ENCODE measurements at places on chromosomes 6 and 20.

- DNase-seq = peak; percentile 71
Observed at GRCh38 chr6:89297695-89298351, 17.3 kb downstream of the GABRR2 start.

DNA sequence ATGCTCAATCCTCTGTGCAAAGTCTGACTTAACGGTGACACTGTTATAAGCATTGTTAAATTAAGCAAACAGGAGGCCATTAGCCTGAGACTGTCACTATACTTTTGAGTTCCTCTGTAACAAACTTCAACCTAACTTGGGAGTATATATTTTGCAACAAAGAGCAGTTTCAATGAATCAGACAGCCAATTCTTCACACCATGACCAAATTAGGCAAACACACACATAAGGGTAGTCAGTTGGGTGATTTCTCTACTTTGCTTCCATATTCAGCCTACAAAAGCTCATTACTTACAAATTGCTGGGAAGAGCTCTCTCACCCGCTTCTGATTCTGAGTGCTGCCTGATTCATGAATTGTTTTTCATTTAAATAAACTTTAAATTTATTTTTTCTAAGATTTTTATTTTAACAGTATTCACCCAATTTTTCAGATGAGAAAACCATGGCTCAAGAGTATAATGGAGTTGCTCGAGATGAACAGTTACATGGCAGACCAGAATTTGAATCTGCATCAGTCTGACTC is 60.5 kb downstream of the HACE1 start:
- DNase-seq = no peak

- no peak for DNase-seq
Observed at GRCh38 chr20:46709055-46709458, 392 bp upstream of the SLC2A10 start.

DNA sequence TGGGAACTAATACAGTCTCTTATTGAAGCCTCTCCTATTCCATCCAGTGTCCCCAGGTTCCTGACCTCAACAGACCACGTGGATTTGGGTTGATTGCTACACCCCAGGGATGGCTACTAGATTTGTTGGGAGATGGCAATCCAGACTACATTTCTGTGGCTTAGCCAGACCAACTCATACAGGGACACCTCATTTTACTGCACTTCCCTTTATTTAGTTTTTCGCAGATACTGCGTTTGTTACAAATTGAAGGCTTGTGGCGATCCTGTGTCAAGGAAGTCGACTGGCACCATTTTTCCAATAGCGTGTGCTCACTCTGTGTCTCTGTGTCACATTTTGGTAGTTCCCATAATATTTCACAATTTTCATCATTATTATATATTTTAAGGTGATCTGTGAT is 10.3 kb upstream of the MTRF1L start:
- no peak for DNase-seq

GRCh38 chr6:115717062-115717461 is 343.6 kb downstream of the FRK start:
- no peak for DNase-seq

GRCh38 chr20:39532205-39532604 is 570.1 kb downstream of the DHX35 start:
- DNase-seq = no peak

- no peak for DNase-seq
Observed at GRCh38 chr6:5078121-5078669, 6.9 kb upstream of the PPP1R3G start.

- no peak for DNase-seq
Observed at GRCh38 chr6:167643223-167643622, 183.5 kb upstream of the AFDN start.

DNA sequence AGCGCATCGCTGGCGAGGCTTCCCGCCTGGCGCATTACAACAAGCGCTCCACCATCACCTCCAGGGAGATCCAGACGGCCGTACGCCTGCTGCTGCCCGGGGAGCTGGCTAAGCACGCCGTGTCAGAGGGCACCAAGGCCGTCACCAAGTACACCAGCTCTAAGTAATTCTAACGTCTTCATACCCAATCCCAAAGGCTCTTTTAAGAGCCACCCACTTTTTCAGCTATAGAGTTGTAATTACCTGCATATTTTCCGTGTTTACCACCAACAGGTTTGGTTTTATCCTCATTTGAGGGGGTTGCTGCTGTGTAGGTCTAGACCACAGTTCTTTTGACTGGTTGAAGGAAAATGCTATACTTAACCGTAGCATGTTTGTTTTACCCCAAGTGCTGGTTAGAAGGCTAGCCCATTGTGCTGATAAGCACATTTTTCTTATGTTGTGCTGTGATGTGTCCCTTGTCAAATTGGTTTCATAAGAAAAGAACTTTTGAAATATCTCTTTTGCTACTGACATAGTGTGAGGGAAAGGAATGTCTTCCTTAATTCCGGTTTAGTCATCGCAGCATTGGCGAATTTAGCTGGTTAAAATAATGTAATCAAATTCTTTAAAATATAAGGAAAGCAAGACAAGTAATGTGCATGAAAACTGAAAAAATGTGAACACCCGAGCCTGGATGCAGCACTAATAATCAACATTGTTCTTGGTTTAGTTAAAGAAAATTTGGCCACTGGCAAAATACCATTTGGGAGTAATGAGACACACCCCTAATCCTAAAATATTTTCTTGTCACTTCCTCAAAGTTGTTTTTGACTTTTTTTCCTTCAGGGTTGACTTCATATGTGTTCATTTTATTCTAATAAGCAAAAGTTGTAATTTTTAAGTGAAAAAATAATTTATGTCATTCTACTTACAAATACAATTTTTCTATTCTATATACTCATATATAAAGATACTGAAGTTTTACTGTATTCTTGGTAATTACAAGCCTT is 112.8 kb downstream of the HFE start:
- DNase-seq = no peak

DNA sequence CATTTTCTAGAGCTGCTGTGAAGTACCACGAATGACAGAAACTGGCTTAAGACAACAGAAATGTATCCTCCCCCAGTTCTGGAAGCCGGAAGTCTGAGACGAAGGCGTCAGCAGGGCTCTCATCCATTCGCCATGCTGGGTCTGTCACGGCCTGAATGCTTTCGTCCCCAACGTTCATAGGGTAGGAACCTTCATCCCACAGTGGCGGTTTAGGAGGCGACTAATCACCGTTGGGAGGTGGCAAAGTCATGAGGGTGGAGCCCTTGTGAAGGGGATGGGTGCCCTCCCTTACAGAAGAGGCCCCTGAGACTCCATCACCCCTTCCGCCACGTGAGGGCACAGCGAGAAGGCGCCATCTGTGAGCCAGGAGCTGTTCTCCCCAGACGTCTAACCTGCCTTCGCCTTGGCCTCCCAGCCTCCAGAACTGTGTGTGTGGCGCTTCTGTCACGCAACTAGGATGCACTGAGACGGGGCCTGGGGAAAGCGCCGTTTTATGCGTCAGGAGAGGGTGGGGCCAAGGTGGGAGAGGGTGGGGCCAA is 250.3 kb downstream of the TTLL2 start:
- no peak for DNase-seq

- DNase-seq = peak; percentile 34
Observed at GRCh38 chr6:25889877-25890853, 16.1 kb upstream of the SLC17A3 start.

GRCh38 chr20:24157213-24157612 is 168.6 kb upstream of the GGTLC1 start:
- DNase-seq = peak; percentile 48

- no peak for DNase-seq
Observed at GRCh38 chr6:55496201-55496600, 82.8 kb downstream of the HMGCLL1 start.

- DNase-seq = no peak
Observed at GRCh38 chr20:37378785-37379598, 33.1 kb downstream of the SRC start.

- DNase-seq = no peak
Observed at GRCh38 chr6:6629402-6629801, 40.9 kb downstream of the LY86 start.

- DNase-seq = no peak
Observed at GRCh38 chr6:49720372-49720771, 7.0 kb upstream of the CRISP2 start.

GRCh38 chr6:134351615-134352474 is 33.9 kb upstream of the SGK1 start:
- no peak for DNase-seq

DNA sequence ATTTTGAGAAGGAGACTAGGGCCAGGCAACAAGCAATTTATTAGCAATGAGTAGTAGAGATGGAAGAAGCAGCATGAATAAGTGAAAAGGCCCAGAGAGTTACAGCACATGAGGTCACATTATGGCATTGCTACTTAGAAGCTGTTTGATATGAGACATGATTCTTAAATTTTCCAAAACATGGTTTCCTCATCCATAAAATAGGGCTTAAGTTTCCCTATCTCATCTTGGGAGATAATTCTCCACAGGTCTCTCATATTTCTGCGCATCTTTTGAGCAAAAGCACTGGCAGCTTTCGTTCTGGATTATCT is 656.1 kb downstream of the EPHA7 start:
- DNase-seq = no peak

DNA sequence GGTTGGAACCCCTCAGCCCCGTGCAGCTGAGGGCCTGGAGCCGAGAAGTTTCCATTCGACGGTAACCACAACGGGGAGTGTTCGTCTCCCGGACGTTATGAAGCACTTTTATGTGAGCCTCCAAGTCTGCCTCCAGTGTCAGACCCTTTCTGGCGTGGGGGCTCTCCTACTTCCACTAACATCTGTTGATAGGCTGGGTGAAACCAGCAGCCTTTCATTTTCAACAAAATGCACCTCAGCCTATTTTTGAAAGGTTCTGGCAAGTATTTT is 257.4 kb downstream of the THBS2 start:
- no peak for DNase-seq

DNA sequence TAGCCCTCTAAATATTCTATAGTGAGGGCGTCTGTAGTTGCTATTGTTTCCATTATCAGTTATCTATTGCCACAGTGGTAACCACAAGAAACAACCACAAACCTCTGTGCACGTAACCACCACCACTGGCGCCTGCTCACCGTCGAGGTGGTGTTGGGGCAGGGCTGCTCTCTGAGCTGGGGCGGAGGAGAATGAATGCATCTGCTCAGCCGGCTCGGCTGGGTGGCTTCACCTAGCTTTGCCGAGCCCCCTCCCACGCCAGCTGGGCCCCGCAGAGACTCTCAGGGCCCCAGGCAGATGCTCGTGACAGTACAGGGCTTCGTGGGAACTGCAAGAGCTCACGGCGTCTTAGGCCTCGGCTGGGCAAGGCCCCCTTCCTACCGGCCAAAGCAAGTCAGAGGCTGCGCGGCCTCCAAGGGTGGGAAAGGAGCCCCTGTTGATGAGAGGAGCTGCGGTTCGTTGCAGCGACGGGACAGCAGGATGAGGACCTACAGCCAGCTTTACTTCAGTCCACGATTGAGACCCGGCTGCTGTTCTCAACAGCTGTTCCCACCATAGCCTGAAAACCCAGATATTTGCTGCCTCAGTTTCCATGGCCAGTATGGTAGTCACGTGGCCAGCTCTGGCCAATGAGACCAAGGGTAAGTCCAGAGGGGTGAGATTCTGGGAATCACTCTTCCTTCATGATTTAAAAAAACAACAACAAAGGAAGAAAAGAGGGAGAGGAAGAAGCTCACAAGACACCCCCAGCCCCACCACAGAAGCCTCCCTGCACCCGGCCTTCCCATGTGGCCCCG is 120.2 kb upstream of the AFDN start:
- peak; percentile 87 for DNase-seq

- DNase-seq = no peak
Observed at GRCh38 chr20:13041574-13042457, 33.0 kb downstream of the SPTLC3 start.

- no peak for DNase-seq
Observed at GRCh38 chr20:59809630-59810448, 123.6 kb downstream of the SYCP2 start.

DNA sequence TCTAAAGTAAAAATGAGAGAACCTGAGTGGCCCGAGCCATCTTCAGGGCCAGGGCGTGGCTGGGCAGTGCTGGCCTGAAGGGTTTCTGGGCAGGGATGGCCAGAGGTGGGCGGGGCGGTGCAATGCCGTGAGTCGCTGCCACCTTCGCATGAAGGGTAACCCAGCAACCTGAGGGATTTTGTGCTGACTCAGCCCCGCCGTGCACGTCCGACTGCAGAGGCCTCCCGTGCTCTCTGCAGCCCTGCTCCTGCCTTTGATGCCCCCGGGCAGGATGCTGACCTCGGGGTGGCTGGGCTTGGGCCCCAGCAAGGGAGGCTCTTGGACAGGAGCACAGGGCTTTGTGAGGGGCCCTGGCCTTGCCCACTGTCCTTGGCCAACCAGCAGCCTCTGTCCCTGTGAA is 81.7 kb upstream of the GATA5 start:
- no peak for DNase-seq
